ENCODE measurements at places on chromosomes 5 and 9.

GRCh38 chr5:98977723-98978122 lies 48.9 kb upstream of the CHD1 start:
- peak; percentile 69 for DNase-seq

- no peak for DNase-seq
Observed at GRCh38 chr5:65796269-65796668, 74.3 kb downstream of the NLN start.

GRCh38 chr9:126454215-126454614 lies 127.6 kb downstream of the MVB12B start:
- no peak for DNase-seq

- DNase-seq = no peak
Observed at GRCh38 chr5:20555034-20555433, 567.0 kb upstream of the CDH18 start.

DNA sequence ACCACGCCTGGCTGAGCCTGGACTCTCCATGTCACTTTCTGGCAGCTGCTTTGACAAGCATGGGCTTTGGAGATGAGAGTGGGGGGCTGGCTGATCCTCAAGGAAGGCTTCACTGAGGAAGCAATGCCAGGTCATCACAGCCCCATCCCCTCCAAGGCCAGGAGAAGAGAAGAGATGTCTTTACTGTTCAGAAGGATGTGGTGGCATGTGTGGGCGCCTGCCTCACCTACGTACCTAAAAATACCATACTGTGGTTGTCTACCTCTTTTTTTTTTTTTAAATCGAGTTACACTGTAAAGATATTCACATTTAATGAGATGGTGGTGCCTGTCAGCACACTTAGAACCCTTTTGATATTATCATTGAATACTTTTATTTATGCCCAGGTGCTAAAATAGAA lies 26.4 kb upstream of the CTNNA1 start:
- DNase-seq = no peak

DNA sequence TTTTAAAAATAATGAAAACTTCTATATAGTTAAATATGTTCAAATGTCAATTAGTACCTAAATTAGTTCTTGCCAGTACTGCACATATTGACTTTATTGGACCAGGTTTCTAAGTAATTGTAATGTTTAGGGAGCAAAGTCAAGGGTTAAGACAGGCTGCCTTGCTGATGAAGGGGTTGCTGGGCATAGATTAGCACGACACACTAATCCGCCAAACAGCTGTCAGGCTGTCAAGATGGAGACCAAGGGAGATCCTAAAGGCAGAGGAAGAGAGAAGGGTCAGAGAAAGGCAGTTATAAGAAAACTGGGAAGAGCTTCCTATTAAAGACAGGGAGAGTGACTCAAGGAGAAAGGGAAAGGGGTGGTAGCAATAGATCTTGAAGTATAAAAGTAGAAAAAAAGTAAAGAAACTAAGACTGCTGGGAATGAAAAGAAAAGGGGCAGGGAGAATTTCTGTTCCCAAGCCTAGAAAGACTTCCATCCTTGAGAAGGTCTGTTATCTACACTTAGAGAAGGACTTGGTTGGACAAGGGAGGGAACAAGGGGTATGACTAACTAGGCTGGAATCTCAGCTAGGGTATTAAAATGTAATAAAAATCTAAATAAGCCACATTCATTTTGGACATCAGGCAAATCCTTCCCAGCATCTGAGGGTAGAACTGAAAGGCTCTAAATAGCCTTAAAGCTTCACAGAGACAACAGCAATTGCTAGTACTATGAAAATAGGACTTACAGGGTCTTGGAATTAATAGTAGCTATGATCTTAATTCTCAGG lies 188.7 kb downstream of the FBXL17 start:
- no peak for DNase-seq

DNA sequence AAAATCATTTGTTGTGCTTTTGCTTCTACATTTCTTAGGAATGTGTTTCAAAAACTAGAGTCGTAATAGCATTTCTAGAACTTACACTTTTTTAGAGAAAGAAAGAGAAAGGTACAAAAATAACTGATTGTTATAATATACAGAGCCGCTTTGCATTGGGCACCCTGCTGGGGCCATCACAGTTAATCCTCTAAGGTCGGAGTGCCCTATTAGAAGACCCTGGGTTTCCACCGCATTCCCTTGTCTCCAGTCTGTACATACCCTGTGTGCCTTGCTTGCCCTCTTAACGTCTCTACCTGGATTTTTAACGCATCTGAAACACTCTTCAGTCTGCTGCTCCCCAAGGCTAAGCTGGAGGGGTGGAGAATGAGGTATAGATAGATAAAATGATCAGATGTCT lies 1.3 kb downstream of the MARVELD2 start:
- no peak for DNase-seq

DNA sequence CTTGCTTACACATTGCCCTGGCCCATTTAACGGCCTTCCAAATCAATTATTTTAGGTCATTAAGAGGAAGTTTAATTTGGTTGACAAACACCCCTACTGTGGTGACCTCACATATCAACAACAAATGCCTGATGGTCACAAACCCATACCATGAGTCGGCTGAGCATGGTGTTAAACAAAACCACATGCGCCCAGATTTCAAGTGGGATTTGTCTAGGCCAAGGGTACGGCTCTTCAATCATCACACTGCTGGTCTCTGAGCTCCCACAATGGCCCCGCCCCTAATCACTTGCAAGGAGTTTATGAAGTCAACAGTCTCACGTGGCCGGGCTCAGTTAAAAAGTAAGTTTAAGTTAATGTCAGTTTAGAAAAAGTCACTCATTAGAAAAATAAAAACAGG lies 243.8 kb downstream of the CRB2 start:
- DNase-seq = no peak

- no peak for DNase-seq
Observed at GRCh38 chr5:135154197-135154596, 120.2 kb upstream of the PITX1 start.

DNA sequence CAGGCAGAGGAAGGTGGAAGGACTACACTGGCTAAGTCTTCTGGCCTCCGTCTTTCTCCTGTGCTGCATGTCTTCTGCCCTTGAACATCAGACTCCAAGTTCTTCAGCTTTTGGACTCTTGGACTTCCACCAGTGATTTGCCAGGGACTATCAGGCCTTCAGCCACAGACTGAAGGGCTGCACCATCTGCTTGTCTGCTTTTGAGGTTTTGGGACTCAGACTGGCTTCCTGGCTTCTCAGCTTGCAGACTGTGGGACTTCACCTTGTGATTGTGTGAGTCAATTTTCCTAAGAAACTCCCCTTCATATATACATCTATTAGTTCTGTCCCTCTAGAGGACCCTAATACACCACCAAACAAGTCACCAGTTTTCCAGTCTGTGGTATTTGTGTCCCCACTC lies 9.7 kb upstream of the ANKDD1B start:
- DNase-seq = no peak

GRCh38 chr5:568061-568781 lies 43.9 kb upstream of the CEP72 start:
- no peak for DNase-seq

GRCh38 chr9:110432253-110432652 lies 94.6 kb upstream of the TXNDC8 start:
- DNase-seq = no peak

DNA sequence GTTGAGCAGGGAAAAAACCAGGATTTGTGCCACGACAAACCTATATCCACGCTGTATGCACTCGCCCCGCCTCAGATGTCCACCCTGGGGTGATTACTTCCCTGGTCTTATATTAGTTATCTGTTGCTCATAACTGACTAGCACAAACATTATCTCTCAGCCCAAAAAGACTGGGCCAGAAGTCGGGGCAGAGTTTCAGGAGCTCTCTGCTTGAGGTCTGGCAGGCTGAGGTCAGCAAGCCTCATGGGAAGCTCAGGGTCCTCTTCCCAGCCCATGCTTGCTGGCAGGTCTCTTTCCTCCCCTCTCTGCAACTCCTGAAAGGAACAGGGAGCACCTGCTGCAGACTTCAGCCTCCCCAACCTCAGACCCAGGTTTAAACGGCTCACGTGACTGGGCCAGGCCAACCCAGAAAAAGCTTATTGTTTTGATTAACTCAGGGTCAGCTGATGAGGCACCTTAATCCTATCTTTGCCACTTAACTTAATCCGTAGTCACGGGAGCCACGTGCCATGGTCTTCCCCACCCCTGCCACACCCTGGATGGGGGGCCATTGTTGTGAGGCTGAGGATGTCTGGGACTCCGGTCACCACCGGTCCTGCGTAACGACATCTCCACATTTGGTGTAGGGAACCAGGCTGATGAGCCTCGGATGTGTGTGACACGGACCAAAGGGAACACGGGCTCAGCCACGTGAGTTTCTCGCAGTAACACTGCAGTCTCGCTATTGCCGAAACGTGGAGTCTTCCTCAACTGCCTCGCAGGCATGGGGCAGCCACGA lies 123.7 kb upstream of the IRX4 start:
- DNase-seq = no peak

DNA sequence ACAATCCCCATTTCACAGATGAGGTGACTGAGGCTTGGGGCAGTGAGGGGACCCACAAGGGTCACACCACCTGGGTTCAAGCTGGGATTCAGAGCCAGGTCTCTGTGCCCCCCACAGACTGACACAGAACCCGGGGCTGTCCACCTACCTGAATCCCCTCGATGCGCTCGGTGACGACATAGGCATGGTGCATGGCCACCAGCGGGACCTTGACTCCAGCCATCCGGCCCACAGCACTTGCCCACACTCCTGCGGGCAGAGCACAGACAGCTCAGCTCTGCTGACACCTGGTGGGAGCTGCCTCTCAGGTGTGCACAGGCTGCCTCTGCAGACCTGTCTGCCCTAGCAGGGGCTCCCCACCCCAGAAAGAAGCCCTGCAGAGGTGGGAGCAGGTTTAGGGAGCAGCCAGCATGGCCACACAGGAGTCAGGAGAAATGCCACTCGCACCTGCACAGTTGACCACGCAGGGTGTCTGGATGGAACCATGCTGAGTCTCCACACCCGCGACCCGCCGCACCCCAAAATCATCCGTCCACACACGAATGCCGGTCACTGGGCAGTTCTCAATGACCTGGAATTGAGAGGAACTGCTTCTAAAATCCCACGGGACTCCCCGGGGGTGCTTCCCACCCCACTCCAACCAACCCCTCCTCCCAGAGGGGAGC lies 8.4 kb downstream of the SARDH start:
- peak; percentile 43 for DNase-seq

DNA sequence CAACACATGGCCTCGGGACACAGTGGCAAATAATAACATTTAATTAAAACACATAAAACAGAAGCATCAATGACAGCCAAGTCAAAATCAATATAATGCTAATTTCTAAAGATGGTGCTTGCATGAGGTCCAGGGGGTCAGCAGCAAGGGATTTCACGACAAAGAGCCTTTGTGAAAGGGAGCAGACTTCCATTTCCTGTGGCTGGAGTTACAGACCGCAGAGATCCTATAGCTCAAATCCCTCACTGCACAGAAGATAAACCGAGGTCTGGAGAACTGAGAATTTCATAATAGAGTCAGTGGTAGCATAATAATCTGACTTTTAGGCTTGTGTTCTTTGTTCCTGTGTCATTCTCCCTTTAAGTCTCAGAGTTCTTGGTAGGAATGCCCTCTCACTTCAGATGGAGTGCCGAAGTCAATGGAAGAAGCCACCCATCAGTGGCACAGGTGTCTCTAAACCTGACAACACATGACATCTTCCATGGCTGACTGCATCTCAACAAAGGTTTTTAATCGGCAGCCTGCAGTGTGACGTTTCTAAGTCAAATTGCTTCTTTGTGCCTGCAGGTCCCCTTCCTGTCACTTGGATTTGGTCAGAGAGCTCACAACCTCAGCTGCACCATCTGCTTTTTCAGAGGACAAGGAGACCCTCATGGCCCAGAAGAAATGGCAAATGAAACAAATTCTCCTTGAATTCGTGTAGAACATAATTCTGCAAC lies 67.4 kb downstream of the CARTPT start:
- no peak for DNase-seq

- peak; percentile 59 for DNase-seq
Observed at GRCh38 chr9:131318231-131319085, 28.9 kb downstream of the PLPP7 start.

GRCh38 chr5:180799902-180800801 lies 2.5 kb downstream of the MGAT1 start:
- DNase-seq = no peak

GRCh38 chr5:179668391-179668790 lies 12.4 kb downstream of the CBY3 start:
- peak; percentile 56 for DNase-seq

- peak; percentile 77 for DNase-seq
Observed at GRCh38 chr9:132201780-132202703, 40.2 kb downstream of the NTNG2 start.

GRCh38 chr9:137040568-137040967 lies 5.4 kb downstream of the NPDC1 start:
- peak; percentile 73 for DNase-seq

DNA sequence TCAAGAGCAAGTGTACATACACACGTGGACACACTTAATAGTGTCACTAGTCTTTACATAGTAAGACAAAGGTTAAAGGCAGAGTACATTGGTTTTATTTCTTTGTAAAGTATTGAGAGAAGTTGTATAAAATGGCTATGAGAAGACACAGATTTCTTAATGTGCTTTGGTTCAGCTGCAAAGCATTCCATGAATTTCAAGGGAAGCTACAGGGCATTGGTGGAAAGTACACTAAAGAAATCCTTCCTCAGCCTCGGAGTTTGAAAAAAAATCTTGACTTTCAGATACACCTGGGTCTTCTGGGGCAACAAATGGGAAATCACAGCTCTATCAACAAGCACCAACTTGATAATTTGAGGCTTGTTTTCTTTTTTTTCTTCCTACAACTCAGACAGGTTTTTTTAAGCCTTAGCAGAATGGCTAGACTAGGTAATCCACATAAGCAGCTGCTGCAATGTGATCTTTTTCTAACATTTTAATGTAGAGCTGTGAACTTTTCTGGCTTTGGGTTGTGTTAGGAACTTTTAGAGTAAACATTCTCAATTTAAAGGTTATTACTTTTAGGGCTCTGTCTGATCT lies 140.4 kb upstream of the FST start:
- DNase-seq = no peak

- no peak for DNase-seq
Observed at GRCh38 chr9:116323571-116323970, 170.0 kb downstream of the PAPPA start.

- DNase-seq = no peak
Observed at GRCh38 chr5:84605241-84605640, 220.6 kb upstream of the EDIL3 start.

DNA sequence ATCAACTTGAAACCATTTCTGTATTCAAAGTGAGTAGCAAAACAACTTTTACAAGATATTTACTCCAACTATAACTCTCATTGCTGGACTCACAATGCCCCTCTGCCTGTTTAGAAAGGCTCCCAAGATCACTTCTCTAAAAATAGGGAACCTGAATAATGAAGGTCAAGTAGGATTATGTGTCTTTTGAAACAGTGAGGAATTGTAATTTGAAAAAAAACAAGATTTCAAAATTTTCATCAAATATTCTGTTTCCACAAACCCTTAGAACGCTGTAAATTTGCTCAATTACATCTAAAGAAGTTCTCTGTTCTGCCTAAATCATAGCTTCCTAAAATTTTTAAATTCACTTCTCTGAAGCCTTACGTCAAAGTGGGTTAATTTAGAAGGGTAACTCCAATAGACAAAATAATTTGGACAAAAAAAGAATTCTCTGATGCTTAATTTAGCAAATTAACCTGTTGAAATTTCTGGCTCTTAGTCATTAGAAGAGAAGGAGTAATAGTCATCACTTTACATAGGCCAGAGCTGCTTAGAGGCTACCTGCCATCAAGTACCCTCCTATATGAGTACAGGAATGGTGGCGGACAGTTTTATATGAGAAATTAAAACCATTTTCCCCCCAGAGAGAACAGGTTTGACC lies 4.0 kb downstream of the ELL2 start:
- no peak for DNase-seq
